Posterior vena cava (tissue), 2 donors: ENCODE measurements at places on chromosomes 7 and 10.
A peak's percentile ranks its signal among the peaks of the same experiment; 100 is the strongest.

DNA sequence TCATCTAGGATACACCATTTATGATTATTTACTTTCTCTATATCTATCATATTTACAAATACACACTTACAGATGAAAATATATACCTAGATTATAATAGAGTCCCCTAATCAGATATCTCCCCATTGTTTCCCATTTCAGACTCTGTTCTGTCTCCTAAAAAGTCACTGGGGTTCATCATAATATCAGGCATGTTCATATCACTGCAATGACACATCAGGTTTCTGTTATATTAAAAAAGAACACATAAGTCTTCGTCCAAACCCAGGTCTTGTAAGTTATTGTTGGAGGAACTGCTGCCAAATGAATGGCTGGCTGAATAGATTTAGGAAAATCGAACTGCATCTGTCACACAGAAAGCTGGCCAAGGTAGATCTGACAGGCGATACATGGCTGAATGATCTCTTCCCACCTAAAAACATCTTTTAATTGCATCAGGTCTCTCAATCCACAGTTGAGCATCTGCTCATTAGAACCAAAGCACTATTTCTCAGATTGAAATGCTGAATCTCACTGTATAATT lies 178.7 kb downstream of the CACNA2D1 start:
- no peak for DNase-seq

DNA sequence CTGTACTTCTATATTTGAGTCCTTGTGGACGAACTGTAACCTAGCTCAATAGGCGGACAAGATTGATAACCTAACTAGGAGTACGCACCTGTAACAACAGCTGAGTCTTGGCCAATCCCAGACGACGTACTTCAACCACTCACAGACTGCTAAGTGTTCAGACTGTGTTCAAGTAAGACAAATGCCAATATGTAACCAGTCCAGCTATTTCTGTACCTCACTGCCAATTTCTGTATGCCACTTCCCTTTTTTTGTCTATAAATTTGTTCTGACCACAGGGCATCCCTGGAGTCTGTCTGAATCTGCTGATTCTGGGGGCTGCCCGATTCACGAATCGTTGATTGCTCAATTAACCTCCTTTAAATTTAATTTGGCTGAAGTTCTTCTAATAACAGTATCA lies 32.2 kb downstream of the HACD1 start:
- DNase-seq: no peak

DNA sequence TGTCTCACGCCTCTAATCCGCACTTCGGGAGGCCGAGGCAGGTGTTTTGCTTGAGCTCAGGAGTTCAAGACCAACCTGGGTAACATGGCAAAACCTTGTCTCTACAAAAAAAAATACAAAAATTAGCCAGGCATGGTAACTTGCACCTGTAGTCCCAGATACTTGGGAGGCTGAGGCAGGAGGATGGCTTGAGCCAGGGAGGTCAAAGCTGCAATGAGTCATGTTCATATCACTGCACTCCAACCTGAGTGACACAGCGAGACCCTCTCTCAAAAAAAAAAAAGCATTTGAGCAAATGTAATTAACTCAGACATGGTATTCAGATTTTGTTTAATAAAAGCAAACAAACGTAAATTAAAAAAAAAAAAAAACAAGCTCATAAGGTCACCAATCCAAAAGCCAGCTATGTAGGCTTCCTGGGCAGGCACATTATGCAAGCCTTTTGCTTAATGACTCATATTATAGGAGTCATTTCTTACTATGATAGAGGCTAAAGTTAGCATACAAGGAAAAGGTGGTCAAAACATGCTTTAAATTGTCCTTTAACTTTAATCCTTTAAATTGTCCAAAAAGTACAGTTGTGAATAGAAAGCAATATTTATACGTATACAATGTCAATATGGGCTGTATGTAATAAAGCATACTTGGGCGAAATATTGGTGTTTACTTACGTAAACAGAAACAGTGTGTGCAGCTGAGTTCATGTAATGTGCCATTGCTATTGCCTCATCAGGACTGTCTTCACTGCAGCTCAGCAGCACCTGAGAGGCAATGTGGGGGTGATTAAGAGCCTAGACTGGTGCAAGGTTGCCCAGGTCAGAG lies 13.0 kb downstream of the AKR1D1 start:
- no peak for DNase-seq

- no peak for DNase-seq
These were observed 68.0 kb upstream of the ZNF438 start for GRCh38 chr10:31099664-31100063.

- peak; percentile 17 for DNase-seq
These were observed 23.7 kb upstream of the NUB1 start for GRCh38 chr7:151317936-151318335.

- DNase-seq: no peak
These were observed 6.6 kb downstream of the FLNC start for GRCh38 chr7:128836729-128837348.

DNA sequence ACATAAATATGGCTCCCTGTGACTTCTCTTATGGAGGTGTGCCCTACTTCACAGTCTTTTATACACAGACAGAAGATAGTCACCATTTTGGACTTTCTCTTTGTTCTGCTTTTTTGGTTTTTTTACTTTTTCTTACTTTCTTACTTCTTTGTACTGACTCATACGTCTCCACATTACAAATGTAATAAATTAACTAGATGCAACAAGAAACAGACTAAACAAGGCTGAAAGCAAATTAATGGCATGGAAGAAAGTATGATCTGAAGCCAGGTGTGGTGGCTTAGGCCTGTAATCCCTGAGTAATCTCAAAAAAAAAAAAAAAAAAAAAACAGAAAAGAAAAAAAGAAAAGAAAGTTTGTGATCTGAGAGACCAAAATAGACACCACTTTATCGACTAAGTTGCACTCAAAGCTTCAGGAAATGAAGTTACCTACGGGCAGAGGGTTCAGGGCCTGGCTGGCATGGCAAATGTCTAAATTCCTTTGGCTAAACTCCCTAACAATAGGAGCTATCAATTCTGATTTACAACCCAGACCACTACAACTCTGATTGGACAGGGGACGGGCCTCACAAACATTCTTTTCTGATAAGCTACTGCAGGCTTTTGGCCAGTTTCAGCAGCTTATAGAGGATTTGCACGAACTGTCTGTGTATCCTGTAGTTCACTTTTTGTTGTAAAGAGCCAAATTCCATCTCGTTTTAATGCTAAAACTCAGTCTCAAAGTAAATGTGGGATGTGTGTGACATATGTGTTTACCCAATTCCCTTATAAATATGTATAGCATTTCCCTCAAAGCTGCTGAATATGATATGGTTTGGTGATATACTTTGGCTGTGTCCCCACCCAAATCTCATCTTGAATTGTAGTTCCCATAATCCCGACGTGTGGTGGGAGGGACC lies 129.1 kb downstream of the SEPTIN14 start:
- DNase-seq: no peak

- no peak for DNase-seq
These were observed 13.7 kb downstream of the DOCK4 start for GRCh38 chr7:112192236-112193154.
